T-helper 2 cell treated with Interferon-gamma antibody and Interleukin-4, amounts not matched to agents 5 μg/mL and 100 μg/mL, for 36 hours (primary cell): ENCODE measurements at places on chromosomes 1 and 21.

- DNase-seq, result no peak
Measured at GRCh38 chr1:215890438-215890837, 323.3 kb downstream of the KCTD3 start.

DNA sequence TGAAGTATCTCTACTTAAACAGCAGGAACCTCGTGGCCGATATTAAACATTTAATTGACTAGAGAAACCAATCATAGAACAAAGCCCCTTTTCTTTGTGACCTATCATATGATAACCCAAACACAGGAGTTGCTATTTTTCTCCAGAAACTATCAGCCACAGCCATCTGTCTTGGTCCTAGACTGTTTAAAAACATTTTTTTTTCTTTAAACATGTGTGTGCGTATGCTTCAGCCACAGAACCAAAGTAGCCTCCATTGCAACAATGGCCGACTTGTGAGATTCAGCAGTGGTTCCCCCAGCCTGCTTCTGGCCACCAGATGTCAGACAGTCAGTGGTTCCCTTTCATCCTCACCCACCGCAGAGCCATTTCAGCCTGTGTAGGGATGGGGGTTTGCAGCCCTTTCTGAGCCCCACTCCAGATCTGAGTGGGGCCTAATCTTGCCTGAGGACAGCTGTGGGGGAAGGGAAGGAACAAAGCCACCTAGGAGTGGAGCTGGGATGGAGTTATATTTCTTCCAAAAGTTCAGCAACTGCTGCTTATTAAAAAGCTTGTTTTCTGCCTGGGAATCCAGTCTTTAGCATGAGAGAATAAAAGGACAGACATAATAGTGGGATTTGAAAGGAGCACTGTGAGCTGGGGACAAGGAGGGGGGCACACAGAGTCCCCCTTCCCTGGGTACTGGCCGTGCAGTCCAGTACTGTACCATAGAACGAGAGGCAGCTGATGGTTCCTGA, 11.7 kb upstream of the IGSF3 start:
- no peak for DNase-seq

GRCh38 chr1:40659649-40659947, 5.9 kb downstream of the RIMS3 start:
- no peak for DNase-seq

DNA sequence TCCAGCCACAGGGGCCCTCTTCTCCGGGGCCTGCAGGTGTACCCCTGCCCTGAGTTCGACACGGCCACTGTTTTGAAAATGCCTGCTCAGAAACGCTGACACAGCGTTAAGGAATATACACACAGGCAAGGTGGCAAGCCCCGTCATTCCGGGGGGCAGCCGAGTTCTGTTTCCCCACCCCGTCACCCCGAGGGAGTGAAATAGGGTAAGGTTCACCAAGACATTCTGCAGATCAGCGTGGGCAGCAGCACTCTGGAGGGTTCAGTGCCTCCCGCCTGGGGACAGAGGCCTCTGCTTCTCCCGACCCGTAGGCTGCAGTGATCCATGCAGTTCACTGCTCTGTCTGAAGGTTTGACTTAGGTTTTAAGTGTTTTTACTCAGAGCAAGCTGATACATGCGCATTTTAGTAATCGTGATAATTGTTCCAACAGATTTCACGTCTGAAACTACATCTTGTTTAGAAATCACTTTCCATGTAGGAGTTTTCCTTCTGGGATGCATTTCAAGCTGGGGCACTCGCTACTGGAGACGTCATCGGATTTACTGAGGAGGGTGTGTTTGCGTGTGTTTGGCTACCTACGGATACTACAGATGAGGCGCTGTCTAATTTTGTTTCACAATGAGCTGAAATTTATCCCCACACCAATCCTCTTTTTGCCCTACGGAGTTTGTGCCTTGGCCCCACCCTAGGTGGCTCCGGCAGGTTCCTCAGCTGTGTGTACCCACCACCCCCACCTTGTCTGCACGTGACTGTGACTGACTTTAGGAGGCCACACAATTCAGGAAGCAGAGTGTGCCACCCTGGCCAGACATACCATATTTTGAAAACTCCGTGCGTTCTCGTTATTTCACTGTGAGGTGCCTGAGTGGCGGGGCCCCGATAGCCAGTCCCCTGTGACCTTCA, 63.5 kb downstream of the AGPAT3 start:
- DNase-seq, result no peak

GRCh38 chr21:16840538-16840937, 672.3 kb upstream of the CXADR start:
- DNase-seq, result no peak

DNA sequence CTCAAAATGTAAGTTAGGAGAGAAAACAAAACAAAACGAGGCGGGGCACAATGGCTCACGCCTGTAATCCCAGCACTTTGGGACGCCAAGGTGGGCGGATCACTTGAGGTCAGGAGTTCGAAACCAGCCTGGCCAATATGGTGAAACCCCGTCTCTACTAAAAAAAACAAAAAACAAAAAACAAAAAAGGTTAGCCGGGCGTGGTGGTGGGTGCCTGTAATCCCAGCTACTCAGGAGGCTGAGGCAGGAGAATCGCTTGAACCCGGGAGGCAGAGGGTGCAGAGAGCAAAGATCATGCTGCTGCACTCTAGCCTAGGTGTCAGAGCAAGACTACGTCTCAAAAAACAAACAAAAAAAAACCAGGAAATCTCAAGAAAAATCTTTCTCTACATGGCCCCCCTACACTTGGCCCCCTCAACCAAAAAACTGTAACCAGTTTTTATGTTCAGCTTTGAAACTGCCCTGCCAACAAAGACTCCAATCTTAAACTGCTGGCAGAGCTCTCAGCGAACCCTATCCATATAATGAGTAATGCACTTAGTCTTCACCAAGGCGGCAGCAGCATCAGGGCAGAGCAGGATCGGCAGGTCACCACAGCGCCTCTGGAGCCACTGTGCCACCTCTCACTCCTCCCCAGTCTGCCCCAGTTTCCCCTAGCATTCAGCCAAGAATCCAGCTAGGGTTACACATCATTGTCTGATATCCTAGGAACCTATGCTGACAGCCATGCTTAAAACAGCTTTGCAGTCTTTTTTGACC, 71.7 kb downstream of the JAK1 start:
- DNase-seq, result no peak

DNA sequence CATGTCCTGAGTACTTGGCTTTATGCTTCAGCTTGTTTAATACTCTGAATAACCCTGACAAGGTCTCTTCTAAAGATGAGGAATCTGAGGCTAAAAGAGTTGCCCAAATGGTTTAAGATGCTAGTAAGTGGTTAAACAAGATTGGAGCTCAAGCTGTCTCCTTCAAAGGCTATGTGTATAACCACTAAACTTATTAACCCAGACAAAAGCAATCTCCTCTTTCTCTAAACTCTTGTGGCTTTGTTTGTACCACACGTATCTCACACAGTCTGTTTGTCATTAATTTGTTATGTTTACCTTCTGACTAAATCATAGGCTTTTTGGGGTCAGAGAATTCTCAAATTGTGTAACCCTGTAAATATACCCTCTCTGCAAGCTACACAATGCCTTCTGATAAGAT, 89.9 kb downstream of the HMCN1 start:
- DNase-seq, result no peak

DNA sequence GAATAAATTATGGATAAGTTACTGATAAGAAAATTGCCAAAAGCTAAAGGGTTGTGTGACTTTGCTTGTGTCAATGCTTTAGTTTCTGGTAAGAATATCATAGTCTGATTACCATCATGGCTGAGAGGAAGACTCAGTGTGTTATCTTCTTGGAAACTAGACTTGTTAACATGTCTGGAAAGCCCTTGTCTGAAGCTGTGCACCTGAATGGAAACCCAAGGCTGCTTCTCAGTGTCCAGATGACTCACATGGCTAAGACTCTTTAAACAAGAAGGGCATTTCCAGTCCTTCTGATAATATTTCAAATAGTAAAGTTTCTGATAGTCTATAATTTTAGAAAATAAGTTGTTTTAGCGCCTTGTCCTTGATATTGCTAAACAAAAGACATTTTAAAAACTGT, 1092.7 kb downstream of the PLA2G4A start:
- DNase-seq, result no peak

DNA sequence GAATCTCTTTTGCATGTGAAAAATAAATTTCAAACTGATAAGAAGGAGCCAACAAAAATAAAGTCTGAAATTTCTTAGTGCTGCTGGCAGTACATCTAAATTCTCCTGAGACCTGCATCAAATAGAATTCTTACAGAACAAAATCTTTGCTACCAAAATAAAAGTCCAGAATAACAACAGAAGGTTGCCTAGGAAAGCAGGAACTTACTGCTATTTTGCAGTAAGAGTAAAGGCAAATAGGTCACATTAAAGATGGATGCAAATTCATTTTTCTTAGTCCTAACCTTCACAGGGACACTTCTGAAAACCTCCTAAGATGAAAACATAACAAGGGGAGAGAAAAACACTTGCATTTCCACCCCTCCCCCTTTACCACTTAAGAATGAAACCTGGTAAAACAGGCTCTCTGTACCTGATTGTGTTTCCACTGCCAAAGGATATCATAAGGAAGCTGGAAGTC, 59.0 kb downstream of the RUSC1 start:
- no peak for DNase-seq

DNA sequence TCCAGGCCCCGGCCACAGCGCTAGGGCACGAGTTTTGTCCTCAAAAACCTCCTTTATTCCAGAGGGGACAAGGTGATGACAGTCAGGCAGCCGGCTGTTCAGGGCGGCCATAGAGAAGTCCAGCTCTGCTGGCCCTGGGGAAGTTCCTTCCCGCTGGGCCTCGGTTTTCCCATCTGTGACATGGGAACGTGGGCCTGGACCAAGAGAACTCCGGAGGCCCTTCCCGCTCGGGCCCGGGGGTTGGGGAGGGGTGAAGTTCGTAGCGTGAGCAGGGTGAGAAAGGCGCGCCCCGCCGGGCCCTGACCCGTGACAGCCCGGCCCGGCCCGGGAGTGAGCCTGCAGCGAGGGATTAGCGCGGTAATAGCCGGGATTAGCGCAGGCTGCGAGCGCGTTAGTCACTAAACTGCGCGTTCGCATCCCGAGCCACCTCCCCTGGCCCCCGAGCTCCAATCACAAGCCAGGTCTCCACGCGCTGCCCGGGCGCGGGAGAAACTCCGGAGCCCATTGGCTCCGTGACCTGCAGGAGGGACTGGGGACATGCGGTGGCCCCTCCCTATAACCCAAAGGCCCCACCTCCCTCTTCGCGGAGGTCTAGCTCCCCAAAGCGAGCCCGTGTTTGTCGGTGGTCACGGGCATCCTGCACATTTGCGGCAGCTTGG, 29.8 kb upstream of the PADI2 start:
- DNase-seq, result no peak

DNA sequence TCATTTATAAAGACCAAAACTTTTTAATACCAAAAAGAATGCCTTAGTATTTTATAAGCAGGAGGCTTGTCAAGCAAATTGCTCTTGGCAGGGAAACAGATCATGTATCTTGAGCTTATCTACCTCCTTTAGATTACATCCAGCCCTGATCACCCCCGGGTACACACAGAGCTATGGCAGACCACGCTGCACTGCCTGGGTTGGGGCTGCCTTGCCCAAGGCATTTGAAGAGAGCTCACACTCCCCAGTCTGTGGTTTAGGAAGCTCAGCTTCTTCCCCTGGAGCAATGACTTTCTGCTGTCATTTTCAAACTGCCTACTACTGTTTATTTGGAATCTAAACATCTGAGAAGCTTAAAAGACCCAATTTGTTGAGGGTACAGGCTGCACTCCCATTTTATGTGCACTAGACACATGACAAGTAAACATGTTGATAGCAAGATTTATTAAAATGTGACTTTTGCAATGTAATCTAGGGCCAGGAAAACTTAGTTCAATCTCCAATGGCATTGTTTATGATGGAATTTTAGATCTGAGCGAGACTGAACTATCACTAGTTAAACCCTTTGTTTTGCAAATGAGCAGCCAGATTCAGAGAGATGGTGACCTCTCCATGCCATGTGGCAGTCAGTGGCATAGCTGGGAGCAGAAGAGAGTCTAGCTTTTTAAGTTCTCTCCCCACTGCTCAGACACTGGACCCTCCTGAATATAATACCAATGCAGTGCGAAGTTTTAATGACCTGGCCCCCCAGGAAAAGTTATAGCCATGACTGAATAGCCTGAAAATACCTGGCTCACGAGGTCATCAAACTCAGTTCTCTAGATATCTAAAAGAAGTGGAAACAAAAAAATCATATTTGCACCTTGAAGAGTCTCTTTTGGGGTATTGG, 214.9 kb downstream of the HLX start:
- no peak for DNase-seq

GRCh38 chr1:156591181-156591431, 470 bp upstream of the NAXE start:
- DNase-seq, result no peak

GRCh38 chr1:224378855-224379631, 22.4 kb downstream of the CNIH4 start:
- DNase-seq, result no peak

- DNase-seq, result peak; percentile 56
Measured at GRCh38 chr1:204493984-204494280, 673 bp downstream of the PIK3C2B start.

GRCh38 chr1:53073868-53074311, 11.9 kb downstream of the PODN start:
- DNase-seq, result no peak

GRCh38 chr1:162151900-162152829, 82.7 kb downstream of the NOS1AP start:
- DNase-seq, result peak; percentile 48

DNA sequence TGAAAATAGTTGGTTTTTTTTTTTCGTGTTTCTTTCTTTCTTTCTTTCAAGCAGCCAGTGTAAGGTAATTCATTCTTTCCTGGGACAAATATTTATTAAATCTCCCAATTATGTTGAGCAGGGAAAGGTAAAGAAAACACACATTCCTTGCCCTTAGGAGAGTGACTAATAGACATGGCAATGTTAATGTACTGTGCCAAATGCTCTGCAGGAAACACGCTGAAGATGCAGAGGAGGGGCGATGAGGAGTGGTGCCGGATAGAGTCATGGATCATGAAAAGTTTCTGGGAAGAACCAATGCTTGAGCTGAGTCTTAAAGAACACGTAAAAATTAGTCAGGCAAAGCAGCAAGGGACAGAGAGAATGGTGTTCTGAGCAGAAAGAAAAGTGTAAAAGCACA, 199.2 kb downstream of the DNM3 start:
- DNase-seq, result no peak
